ENCODE measurements at places on chromosomes 12 and 14.

DNA sequence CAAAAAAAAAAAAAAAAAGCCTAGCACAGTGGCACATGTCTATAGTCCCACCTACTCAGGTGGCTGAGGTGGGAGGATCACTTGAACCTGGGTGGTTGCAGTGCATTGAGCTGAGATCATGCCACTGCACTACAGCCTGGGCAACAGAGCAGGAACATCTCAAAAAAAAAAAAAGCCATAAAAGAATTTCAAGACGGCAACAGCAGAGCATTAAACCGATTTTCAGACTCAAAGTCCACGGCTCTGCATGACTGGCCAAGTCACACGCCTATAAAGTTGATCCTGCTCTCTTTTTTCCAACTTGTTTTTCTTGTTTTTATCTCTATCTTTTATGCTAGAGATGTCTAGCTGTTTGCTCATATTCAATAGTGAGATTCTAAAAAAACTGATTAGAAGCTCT is 45.3 kb downstream of the FBXO34 start:
- no peak for DNase-seq

- DNase-seq, result no peak
These were observed 66.5 kb upstream of the DIO3 start for GRCh38 chr14:101494826-101495225.

GRCh38 chr12:28460420-28461130 is 270.3 kb downstream of the CCDC91 start:
- DNase-seq, result no peak

GRCh38 chr12:63853978-63854377 is 9.5 kb downstream of the SRGAP1 start:
- no peak for DNase-seq

GRCh38 chr12:25623816-25624215 is 70.7 kb upstream of the LMNTD1 start:
- DNase-seq, result no peak
